Activated CD4-positive, alpha-beta T cell treated with anti-CD3 and anti-CD28 coated beads, Interleukin-2, amount 10 ng/mL, durations not matched to agents 7 days and 5 days (primary cell): ENCODE measurements at places on chromosomes 2 and 18.

DNA sequence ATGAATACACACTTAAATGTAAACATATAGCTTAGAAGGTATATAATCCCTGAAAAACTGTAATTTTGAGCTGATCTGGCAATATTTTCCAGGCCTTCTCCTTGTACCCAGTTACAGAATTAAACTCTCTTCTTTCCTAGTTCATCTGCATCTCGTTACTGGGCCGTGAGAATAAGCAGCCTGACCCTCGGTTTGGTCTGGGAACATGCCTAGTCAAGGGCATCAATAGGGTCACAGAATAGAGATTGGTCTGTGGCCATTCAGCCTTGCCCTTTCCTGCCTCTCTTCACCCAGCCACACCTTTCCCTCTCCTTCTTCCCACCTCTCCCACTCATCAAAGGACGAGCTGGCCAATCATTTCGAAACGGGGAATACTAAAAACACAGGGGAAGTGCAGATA lies 27.3 kb downstream of the SULT1C2 start:
- DNase-seq = no peak

DNA sequence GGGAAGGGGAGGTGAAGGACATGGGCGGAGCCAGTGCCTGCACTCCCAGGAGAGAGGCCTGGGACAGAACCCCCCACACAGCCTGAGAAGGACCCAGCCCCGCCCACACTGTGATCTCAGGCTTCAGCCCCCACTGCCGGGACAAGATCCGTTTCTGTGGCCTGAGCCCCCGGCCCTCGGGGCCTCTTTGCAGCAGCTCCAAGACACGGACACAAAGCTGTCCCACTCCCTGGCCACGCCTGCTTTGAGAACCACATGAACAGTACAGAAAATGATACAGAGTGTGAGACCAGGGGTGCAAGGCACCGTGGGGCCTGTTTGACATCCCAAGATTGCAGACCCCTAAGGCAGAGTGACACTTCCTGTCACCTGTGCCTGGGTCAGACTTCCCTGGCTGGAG lies 74.5 kb downstream of the TWIST2 start:
- no peak for DNase-seq

- DNase-seq = no peak
These were observed 85.0 kb downstream of the USP40 start for GRCh38 chr2:233481368-233482142.

DNA sequence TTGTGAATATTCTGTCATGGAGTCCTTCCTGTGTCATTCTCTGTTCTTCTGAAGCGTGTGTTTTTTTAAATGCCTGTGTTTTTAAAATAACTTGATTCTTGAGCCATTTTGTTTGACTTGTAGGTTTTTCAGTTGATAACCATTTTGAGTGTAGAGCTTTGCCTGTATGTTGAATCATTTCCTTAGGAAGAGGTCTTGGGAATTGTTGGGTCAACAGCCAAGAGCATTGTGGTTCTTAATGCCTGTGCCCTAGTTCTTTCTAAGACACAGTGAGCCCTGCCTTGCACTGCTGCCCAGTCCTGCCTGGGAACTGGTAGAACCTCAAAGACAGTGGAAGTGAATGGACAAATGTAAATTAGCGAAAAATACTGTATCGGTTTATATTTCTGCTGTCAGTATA lies 25.9 kb downstream of the RAB12 start:
- no peak for DNase-seq

- no peak for DNase-seq
These were observed 105.3 kb upstream of the ACVR2A start for GRCh38 chr2:147739508-147739907.

DNA sequence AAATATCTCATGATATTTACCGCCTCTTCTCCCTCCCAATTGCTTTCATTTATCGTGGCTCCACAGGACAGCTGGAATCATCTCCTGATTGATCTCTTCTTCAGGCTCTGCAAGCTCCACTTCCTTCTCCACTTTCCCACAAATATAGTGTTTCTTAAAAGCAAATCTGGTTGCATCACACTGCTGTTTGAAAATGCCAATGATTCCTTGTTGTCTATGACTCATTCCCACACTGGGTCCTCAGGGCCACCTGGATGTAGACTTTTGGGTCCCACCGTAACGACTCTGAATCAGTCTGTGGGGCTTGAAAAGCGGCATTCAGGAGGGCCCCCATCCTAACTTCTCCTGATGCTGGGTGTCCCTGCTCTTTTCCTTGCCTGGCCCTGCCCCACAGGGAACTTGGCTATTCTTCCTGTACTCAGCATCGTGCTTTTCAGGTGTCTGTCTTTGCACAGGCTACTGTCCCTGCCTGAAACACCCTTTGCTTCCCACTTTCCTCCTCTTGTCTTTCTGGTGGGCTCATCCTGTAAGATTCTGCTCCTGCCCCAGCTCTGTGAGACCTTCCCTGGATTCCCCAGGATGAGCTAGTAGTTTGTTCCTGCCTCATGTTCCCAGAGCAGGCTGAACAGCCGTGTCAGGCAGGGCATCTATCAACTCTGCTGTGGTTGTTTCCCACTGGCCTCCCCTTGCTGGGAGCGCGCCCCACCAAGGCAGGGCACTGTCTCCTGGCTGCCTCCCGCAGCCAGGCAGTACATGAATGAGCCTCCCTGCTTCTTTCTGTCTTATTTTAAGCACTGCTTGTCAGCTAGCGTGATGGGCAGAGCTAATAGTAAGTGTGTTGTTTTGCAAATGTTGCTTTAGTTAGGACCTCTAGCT lies 111.9 kb downstream of the KCTD1 start:
- no peak for DNase-seq

GRCh38 chr18:49563701-49564517 lies 2.1 kb downstream of the LIPG start:
- no peak for DNase-seq

- DNase-seq = no peak
These were observed 16.2 kb downstream of the KLF7 start for GRCh38 chr2:207149249-207150213.

- DNase-seq = no peak
These were observed 87.4 kb upstream of the RBMS1 start for GRCh38 chr2:160581035-160581434.

DNA sequence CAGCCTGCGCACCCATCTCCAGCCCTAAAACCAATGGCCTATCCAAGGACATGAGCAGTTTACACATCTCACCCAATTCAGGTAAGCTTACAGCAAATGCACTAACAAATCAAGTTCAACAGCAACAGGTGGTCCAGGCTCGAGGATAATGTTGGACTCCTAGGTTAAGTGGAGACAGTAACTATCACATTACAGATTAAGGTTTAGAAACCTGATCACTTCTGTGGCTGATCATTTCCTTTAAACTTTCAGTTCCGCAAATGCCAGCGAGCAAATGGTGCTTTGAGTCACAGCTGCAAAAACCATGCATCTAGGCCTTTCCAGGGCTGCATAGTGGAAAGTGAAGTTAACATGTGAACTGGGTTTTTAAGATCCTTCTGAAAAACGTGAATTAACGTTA lies 259.4 kb downstream of the GBX2 start:
- no peak for DNase-seq

DNA sequence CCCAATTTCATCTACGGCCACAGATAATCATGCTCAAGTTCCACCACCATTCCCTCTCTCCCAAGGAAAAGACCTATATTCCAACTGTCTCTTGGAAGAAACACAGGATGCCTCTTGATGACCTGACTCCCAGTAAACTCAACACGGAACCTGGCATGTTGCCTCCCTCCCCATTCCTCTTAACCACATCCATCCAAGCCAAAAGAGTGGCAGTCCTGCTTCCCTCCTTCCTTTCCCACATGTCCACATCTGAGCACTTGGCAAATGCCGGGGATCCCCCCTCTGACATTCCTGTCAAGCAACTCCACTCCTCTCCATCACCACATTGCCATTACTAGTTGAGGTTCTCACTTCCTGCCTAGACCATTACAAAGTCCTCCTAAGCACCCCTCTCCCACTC lies 49.4 kb downstream of the PID1 start:
- DNase-seq = no peak

DNA sequence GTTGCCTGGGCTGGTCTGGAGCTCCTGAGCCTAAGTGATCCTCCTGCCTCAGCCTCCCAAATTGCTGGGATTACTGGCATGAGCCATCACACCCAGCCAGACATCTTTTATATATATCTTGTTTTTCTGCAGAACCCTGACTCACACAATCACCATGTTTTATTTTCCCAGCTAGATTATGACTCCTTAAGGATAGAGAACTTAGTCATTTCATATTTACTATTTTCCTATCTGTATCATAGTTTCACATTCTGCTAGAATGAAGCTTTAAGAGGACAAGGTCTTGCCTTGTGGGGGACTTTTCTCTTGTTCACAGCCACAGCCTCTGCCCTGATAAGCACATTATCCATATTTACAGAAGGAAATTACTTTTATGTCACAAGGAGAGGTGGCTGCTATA lies 73.9 kb downstream of the LBH start:
- DNase-seq = no peak
